ENCODE measurements at places on chromosomes 5 and 9. TPM values are rescaled to one million over a fixed set of nuclear protein-coding genes. Genes with fewer than 3 reads are reported as not detected.

Gene PLCXD3
- 2.0 TPM for total RNA-seq

Gene SLC25A25
- 12.6 TPM for total RNA-seq

Gene OR2S2
- total RNA-seq = not detected

Gene SNX24
- total RNA-seq = 5.4 TPM

DNA sequence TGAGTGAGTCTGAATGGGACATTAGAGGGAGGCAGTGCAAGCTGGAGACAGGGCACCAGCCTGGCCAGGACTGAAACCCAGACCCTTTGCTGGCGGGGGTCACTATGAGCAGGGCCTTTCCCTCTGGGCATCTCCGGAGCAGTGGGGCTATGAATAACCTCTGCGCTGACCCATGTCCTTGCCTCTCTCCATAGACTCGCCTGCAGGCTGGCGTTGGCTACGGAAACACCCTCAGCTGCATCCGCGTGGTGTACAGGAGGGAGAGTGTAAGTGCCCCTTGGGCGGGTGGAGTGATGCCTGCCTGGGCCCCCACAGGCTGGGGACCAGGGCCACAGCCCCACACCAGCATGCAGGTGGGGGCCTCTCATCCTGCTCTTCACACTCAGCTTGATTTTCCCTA, 15.8 kb downstream of the SLC25A48 start:
- no peak for DNase-seq

DNA sequence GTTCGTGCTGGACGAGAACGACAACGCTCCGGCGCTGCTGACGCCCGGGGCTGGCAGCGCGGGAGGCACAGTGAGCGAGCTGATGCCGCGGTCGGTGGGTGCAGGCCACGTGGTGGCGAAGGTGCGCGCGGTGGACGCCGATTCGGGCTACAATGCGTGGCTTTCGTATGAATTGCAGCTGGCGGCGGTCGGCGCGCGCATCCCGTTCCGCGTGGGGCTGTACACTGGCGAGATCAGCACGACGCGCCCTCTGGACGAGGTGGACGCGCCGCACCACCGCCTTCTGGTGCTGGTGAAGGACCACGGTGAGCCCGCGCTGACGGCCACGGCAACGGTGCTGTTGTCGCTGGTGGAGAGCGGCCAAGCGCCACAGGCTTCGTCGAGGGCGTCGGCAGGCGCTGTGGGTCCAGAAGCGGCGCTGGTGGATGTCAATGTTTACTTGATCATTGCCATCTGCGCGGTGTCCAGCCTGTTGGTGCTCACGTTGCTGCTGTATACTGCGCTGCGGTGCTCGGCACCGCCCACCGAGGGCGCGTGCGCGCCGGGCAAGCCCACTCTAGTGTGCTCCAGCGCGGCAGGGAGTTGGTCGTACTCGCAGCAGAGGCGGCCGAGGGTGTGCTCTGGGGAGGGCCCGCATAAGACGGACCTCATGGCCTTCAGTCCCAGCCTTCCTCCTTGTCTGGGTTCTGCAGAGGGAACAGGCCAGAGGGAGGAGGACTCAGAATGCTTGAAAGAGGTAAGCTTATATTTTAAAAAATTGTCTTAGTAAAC, 2.2 kb downstream of the PCDHA13 start:
- no peak for DNase-seq

GRCh38 chr5:161085056-161085455, 233.0 kb upstream of the ATP10B start:
- no peak for DNase-seq

DNA sequence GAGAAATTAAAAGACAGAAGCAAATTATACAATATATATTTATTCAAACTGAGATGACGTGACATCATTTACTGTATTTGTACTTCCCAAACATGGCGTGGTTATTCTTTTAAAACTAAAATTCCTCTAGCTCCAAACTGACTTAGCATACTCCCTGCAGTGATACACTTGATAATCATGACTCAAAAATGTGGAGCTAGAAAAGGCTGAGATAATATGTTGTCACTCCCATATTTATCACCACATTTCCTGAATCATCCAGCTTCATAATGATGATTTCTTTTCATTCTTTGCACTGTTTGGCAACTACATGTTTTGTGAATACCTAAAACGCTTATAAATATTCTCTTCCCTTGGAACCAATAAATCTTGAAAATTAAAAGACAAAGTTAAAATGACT, 341.0 kb downstream of the EBF1 start:
- no peak for DNase-seq

DNA sequence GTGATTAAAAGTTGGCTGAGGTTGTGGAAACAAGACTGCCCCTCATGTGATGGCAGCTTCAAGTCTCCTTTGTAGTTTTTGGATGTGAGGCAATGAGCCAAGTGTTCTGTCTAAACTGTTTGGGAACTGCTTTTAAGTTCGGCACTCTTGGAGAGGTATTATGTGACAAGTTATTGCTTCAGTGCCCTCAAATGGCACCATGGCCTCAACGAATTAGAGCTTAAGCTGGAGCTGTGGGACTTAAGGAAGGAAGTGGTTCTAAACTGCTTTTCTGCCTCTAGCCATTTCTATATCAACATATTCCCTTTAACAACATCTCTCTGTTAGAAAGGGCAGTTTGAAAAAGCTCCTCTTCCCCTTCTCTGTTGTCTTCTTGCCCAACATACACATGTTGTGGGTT, 227.7 kb downstream of the RFK start:
- DNase-seq = no peak

GRCh38 chr9:79512251-79512650, 59.5 kb upstream of the TLE4 start:
- no peak for DNase-seq

DNA sequence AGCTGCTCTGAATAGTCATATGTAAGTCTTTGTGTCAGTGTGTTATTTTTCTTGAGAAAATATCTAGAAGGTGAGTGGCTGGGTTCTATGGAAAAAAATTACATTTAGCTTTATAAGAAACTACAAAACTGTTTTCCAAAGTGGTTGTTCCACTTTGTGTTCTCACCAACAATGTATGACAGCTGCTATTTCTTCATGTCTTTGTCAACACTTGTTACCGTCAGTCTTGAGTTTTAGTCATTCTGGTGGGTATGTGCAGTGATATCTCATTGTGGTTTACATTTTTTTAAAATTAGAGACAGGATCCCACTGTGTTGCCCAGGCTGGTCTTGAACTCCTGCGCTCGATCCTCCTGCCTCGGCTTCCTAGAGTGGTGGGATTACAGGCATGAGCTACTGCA, 246.4 kb downstream of the PJA2 start:
- no peak for DNase-seq

GRCh38 chr5:150404121-150404520, 8.6 kb downstream of the CD74 start:
- no peak for DNase-seq

All from pancreas (tissue), 10 donors.